Left renal cortex interstitium (tissue), 4 donors: ENCODE measurements at places on chromosomes 6 and 20.

GRCh38 chr20:623021-623420 lies 12.9 kb upstream of the TCF15 start:
- DNase-seq = no peak

DNA sequence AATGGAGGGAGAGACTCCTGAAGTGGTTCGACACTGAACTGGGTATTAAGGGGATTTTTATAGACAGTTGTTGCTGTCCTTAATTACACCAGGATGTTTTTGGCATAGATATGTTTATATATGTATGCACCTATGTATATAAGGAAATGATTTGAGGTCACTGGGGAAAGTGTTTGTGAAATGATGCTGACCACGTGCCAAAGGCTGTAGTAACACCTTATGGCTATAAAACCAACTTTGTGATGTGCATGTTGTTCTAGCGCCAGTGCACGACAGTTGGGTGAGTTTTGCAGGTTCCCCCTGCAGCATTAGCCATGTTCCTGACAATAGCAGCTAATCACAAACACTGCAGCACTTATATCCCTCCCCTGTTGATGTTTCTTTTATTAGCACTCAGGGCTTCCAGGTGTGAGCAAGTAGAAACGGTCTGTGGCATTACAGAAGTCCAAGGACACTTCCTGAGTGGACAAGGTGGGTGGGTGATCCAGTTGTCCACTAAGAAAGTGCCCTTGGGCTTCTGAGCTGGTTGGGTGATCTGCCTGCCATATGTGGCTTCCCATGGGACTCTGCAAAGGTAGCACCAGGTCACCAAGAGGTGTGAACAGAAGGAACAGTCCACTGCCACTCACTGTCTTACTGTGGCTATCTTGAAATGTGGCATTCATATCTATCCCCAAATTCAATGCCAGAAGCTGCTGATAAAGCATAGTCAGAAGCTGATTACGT lies 63.0 kb upstream of the RBM24 start:
- no peak for DNase-seq

- DNase-seq = no peak
Measured at GRCh38 chr6:119157506-119157815, 79.0 kb upstream of the FAM184A start.

DNA sequence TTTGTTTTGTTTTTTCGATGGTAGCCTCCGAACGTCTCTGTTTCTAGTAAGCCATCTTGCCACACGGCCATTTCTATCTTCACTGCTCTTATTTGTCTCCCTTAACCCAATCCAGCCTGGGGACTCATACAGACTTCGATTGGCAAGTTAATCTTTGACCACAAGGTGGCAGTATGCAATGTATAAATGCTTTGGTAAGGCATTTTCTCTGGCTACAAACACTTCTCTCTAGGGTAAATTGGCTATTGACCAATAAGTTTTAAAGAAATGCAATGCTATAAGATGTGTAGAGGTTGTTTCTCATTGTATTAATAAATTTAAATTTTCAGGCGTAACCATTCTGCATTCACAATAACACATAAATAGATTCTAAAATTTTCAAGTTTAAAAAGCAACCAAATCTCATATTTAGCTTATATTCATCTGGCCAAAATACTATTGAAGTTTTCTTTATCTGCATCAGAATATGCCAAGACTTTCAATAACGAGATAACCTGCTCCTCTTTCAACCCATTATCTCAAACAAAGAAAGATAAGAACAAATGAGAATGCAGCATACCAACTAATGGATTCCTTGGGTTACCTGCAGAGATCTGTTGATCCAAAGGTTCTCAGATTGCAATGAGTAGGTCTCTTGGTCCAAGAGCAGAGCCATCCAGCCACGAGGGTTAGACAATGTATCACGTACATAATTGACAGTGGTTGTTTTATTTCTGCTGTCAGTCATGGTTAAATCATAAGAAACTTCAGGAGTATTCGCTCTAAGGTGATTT lies 231.9 kb downstream of the PKHD1 start:
- peak; percentile 51 for DNase-seq
